Activated T-helper 2 cell treated with anti-CD3 and anti-CD28 coated beads, Interferon-gamma antibody, Interleukin-2, Interleukin-4, amounts not matched to agents 10 μg/mL and 5 μg/mL and 100 μg/mL, durations not matched to agents 14 hours and 24 hours and 36 hours (primary cell): ENCODE measurements at places on chromosomes 2 and 18.

DNA sequence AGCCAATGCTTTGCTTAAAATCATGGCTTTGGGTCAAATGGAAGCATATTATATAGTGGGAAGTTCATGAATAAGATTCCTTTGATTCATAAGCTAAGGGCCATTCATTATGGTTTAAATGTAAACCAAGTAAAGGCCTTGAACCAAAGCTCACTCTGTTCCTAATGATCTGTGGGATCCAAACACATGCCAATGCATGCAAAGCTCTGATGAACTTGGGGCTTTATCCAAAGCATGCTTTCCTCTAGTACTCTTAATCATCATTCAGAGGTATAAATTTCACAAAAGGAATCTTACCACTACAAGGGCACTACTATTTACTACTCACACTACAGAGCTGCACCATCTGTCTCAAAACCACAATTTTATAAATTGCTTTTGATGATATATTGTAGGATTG, 102.8 kb upstream of the RBMS1 start:
- no peak for DNase-seq

GRCh38 chr2:150276737-150277136, 210.7 kb downstream of the RND3 start:
- no peak for DNase-seq

DNA sequence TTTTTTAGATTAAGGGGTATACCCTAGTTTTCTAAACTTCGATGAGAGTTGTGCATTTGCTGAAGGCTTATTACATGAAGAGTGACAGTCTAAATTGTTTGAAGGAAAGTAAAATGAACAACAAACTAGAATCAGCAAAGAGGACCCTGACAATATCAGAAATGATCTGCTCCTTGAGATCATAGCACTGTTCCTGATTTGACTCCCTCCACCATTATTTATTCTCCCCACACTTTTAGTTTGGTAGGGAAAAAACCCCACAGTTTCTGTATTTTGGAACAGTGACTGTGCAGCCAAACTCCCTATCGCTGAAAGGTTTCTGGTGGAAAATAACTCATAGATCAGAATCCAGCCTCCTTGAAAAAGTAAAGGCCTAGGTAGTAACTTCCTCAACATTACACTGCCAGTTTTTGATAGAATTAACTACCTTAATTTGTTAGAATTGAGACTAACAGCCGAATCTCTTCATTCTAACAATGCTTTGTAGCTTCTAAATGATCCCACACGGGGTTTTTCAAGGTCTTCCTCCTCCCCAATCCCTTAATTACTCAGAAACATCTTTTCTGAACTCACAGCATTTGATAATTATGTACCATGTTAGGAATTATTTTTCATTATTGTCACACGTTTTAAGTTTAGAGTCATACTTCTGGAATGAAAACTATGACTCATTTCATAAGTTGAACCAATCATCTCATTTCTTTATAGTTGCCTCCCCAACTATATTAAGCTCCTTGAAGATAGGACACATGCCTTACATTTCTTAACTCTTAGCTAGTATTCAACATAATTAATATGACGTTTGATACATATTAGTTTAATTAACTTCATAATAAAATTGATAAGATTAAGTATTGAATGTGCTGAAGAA, 2.9 kb downstream of the MYL12A start:
- no peak for DNase-seq

GRCh38 chr2:233793465-233794127, 15.5 kb downstream of the MROH2A start:
- DNase-seq: no peak

DNA sequence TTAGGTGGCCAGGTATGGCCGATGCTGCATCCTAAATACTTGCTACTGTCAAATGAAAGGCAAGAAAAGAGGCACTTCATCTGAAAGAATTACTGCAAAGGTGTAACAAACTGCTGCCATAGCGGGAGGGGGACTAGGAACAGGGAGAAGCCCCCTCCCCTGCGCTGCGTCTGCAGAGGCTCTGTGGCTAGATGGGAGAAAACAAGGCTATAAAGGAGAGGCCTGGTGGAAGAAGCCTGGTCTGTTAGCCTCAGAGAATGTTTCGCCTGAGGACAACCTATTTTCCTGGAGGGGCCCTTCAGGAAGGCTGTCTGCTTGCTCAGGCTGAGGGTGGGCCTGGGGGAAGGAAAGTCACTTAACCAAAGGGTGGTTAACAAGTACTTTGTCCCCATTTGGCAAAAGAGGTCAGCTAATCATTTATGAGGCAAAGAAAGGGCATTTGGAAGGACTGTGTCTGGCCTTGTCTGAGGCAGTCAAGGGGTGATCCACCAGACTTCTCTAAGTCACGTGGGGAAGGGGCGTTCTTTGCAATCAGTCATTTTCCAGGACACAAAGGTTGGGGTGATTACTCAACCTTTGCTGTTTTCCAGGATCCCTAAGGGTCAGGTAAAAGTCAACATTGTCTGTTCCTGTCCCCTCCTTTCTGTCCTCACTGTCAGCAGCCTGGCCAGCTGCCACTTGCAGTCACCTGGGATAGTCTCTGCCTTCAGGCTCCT, 103.0 kb upstream of the TMEM200C start:
- no peak for DNase-seq

DNA sequence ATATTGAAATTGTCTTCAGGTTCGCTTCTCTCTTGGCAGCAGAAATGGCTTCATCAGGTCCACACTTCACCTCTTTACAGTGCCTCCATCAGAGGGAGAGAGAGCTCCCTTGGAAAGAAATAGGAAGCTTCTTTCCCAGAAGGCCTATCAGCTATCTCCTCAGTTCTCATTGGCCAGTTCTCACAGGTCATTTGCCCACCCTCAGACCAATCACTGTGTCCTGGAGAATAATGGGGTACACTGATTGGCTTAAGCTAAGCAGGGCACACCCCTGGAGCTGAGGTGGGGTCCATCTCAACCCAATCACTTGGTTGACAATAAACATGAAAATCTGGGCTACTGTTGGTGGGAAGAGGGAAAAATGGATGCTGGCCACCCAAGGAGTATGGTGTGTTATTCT, 5.2 kb downstream of the GNLY start:
- no peak for DNase-seq

DNA sequence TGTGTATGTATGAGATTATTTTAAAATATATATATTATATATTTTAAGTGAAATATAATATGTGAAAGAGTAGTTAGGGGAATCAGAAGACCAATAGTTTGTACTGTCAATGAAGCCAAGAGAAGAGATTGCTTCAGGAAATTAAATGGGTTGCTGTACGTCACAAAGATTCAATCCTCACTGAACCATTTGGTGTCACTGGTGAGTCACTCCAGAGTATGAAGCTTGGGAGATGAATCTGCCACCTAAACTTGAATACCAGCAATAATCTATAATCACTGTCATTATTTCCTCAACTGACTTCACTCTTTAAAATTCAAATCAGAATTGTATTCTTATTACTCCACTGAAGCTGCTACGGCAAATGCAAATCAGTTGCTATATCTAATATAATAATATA, 41.9 kb upstream of the SCN9A start:
- DNase-seq: no peak

DNA sequence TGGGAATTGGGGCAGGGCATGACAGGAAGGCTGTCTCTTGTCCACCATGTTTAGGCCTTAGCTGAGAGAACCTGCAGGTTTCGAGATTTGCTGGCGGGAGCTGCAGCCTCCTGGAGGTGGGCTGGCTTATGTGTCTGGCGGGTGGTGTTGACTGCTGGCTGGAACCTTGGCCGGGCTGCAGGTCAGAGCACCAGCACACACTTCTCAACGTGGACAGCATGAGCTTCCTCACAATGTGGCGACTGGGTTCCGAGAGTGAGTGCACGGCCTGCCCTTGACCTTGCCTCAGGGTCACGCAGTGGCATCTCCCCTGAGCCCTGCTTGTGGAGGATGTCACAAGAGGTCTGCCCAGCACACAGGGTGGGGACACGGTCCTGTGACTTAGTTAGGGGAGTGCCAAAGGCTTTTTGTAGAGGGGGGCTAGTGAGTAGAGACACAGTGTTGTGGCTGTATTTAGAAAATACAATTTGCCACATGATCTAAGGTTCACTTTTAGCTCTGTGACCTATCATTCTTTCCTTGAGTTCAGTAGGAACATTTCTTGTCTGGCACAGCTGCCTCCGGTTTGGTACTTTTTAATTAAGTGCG, 134.8 kb downstream of the SEPTIN10 start:
- no peak for DNase-seq

DNA sequence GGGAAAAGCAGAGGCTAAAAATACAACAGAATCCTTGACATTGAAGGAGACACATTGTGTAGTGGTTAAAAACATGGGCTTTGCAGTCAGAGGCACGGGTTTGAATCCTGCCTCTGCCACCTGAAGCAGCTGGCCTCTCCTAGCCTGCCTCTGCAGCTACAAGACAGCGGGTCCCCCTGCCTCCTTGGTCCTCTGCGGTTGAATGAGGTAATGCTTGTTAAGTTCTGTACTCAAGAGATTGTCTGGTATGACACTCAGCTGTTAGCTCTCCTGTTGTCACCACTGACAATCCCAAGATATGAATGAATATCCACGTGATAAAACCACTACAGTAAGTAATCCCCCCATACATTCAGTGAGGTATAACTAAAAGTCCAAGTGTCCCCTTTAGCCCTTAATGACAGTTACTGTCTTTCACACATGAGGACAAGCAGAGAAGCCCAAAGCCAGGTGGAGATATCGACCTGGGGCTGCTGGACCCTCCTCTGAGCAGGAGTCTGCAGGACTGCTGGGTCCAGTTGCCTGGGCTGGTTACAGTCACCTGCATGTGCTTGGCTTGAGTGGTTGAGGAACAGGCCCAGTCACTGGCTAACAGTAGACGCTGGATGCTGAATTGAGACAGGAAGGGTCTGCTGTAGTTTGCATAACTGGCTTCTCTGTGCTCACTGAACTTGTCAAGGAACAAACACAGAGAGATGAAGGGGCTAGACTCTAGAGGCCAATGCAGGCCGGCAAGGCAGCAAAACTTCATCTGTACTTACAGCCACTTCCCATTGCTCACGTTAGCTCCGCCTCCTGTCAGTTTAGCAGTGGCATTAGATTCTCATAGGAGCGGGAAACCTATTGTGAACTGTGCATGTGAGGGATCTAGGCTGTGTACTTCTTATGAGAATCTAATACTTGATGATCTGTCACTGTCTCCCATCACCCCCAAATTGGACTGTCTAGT, 85.5 kb downstream of the TGFA start:
- DNase-seq: no peak

GRCh38 chr2:138013639-138014038, 49.4 kb downstream of the HNMT start:
- DNase-seq: no peak

DNA sequence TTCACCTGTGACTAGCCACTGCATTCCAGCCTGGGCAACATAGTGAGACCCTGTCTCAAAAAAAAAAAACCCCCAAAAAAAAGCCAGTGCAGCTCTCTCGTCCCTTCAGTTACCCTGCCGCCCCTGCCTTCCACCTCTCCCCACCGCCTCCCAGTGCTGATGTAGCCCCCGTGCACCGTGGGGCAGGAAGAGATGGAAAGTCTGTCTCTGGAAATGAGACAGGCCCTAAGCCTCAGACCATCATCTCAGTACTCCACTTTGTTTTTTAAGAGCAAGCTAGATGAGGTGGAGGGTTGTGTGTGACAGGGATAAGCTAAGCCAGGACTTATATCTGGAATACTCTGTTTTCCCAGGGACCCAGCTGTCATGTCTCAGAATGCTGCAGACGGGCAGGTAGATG, 32.0 kb downstream of the MERTK start:
- no peak for DNase-seq

DNA sequence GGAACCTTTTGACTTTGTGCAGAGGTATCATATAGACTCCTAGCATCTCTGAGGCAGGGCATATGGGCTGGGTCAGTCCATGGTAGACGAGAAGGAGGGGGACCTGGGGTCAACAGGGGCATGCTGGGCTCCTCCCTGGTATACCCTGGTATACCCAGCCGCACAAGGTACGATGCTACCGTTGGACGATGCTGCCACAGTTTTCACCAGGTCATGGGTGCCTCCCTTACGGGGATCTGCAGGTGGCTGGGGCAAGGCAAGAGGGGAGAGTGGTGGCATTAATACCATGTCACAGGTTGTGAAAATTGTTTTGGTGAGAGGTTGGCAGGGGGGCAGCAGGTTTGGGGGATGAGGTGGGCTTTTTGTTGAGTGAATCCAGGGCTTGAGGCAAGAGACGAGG, 149.8 kb downstream of the TSN start:
- DNase-seq: no peak

GRCh38 chr2:136104977-136105376, 13.0 kb downstream of the CXCR4 start:
- DNase-seq: no peak

DNA sequence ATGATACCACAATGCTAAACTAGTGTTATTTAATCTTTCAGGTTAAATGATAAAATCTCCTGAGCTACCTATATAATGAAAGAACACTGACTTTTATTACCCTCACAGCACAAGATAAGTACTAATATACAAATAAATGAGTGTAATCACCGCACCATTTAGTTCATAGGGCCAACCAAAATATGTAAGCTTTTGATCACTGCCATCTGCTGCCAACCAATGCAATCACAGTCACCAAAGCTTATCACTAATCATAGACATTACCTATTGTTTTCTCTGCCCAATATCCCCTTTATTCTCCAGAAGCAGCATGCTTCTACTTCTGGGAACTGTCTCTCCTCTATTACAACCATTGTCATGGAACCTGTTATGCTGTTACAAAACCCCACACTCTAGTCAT, 151.6 kb upstream of the LRATD1 start:
- DNase-seq: no peak

DNA sequence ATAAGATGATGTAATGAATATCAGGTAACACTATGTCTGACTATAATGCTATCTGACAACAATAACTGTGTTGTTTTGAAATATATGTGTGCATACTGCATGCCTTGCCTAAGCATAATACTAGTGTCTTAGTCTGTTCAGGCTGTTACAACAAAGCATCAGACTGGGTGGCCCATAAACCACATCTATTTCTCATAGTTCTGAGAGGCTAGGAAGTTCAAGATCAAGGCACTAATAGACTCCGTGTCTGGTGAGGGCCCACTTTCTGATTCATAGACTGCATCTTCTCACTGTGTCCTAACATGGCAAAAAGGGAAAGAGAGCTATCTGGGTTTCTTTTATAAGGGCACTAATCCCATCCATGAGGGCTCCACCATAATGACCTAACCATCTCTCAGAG, 80.1 kb downstream of the SUCLG1 start:
- DNase-seq: no peak

DNA sequence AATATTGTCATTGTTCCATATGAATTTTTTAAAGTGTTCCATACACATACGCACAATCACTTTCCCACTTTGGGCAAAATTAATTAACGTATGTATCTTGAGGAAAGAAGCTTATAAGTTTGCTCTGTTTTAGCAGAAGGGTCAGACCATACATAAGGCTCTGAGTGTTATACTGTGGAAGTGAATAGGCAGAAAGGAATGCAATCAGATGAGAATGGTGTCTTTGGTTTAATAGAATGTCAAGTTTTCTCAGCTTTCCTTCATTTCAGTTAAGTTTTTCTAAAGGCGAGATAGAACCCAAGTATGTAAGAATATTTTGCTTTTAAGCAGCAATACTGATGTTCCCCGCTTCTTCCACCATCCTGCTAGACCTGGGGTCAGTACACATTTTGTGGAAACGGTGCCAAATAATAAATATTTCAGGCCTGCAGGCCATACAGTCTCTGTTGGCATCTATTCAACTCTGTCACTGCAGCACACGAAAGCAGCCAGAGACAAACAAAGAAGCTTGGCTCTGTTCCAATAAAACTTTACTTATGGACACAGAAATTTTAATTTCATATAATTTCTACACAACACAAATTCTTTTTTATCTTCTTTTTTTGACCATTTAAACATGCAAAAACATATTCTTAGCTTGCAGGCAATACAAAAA, 100.6 kb downstream of the UPP2 start:
- no peak for DNase-seq

- DNase-seq: no peak
Measured at GRCh38 chr2:27715318-27716210, 51.9 kb downstream of the SLC4A1AP start.
